CD4-positive, CD25-positive, alpha-beta regulatory T cell (primary cell): ENCODE measurements at places on chromosomes 4 and X.

- DNase-seq, result no peak
Measured at GRCh38 chr4:52870225-52870624, 8.1 kb downstream of the RASL11B start.

DNA sequence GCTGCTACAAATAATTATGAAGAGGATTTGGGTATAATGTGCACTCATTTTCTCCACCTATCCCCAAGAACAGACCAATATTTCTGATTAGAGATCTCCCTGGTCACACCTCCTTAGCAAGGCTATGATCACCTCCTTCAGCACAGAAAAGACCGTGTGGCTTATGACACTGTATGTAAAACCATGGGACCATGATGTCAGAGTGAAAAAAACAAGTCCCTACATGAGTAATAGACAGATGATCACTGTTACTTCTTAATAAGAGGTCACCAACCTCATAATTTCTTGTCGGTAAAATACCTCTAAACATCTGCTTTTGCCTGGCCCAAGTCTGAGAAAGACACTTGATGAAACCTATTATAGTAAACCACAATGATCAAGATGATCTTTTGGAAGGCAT is 330.6 kb upstream of the F9 start:
- no peak for DNase-seq

DNA sequence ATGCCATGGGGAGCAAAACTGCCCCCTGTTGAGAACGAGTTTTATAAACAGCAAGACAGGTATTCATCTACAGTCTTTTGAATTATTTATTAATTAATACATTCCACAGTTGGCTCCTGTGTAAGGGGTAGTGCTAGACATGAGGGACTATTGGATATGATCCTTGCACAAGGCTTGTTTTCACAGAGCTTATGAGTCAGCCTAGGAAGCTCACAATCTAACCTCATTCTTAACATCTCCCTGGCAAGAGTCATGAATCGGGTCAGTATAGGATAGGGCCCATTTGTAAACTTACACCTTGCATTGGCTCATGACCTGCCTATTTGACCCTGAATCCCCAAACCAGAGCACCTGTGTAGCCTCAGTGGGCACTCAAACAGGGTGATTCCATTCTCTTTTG is 209.1 kb upstream of the HCCS start:
- no peak for DNase-seq

- DNase-seq, result no peak
Measured at GRCh38 chr4:26751838-26752237, 108.8 kb upstream of the STIM2 start.

DNA sequence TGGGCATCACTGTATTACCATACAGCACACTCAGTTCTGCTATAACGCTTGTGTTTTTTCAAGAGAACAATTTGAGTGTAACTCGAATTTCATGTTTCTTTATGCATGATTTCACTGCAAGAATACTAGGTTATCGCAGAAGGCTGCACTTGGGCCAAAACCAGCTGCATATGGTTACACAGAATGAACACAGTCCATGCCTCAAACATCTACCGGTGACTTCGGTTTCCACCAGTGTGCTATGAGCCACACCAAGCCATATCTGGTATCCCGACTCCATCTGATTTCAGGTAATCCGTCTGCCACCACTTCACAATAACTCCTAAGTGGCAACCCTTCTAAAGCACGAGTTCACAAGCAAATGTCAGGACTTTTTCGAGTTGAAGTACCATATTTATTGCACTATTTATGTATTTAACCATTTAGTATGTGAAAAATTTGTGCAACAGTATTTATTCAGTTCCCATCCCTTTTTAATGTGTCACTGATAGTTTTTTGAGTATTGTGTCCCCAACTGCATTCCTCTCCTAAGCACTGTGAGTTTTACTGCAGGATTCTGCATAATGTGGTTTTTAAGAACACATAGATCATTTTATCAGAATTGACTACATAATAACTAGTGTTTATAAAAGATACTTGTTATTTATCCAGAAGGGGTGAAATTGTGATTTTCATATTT is 111.8 kb downstream of the APBB2 start:
- DNase-seq, result no peak

- no peak for DNase-seq
Measured at GRCh38 chr4:127211650-127212560, 420.9 kb upstream of the INTU start.

- DNase-seq, result no peak
Measured at GRCh38 chr4:13032936-13033335, 451.2 kb downstream of the RAB28 start.

DNA sequence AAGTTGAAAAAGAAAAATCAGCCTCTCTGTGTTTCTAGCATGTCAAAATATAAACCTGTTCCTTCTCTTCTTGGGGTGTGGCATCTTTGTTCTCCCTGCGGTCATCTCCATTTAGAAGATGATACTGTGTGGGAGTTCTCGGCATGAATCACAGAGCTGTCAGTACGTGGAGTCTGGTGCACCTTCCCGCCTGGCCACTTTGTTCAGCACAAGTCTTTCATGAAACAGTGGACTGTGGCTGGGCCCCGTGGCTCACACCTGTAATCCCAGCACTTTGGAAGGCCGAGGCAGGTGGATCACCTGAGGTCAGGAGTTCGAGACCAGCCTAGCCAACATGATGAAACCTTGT is 166.5 kb downstream of the MAML3 start:
- DNase-seq, result no peak

DNA sequence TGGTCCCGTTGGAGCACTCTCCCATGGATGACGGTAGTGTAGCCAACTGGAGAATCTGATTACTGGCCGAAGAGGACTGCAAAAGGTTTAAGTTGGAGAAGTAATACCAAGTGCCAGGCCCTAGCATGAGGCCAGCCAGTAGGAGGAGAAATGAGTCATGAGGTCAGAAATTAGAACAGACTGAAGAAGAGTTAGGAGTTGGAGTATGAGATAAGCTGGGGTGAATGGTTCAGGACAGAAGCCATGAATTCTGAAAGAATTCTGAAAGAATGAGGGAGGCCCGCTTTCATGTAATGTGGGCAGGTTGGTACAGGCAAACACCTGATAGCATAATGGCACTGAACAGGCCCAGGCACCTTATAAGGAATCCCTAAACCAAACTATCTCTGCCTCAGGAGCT is 18.4 kb upstream of the STK26 start:
- no peak for DNase-seq

GRCh38 chr4:180086480-180087190 is 2156.6 kb upstream of the TENM3 start:
- no peak for DNase-seq

- no peak for DNase-seq
Measured at GRCh38 chr4:169079942-169080827, 70.1 kb upstream of the CBR4 start.

- no peak for DNase-seq
Measured at GRCh38 chr4:6773106-6773505, 9.4 kb upstream of the KIAA0232 start.

GRCh38 chr4:167233685-167234315 is 494 bp downstream of the SPOCK3 start:
- no peak for DNase-seq

GRCh38 chr4:138773321-138773720 is 242.3 kb upstream of the NOCT start:
- no peak for DNase-seq
